ENCODE measurements at places on chromosomes 7 and 10.

GRCh38 chr10:26857991-26858706 is 2.6 kb downstream of the ABI1 start:
- DNase-seq: no peak

DNA sequence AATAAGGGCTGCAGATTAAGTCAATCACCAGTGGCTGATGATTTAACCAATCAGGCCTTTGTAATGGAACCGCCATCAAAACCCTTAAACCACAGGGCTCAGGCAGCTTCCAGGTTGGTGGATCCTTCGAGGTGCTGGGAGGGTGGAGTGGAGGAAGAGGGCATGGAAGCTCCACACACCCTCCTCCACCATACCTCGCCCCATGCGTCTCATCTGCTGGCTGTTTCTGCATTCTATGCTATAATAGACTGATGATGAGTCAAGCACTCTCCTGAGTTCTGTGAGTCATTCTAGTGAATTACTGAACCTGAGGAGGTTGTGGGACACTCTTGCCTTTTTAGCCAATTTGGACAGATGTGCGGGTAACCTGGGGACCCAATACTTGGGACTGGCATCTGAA is 43.9 kb downstream of the CHST15 start:
- DNase-seq: no peak

DNA sequence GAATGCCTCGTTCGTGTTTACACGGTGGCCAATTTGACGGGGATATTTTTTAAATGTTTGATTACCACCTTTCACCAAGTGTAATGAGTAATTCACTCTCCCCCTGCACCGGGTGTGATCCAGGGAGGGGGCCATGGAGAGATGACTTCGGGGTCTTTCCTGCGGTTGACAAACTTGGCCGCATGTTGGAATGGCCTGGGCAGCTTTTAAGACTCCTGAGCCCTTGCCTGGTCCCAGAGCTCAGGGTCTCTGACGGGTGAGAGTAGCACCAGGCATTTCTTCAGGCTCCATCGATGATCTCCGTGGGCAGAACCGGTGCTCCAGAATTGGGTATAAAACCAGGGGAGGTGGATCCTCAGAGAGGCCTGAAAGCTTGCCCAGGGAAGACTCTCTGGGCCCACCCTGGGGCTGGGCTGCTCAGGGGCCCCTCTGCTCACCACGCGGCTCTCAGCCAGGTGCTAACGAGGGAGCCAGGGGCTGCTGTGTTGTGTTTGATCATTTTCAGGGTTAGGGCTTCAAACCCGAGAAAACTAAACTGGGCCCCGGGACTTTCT is 882 bp downstream of the ZNF282 start:
- no peak for DNase-seq

DNA sequence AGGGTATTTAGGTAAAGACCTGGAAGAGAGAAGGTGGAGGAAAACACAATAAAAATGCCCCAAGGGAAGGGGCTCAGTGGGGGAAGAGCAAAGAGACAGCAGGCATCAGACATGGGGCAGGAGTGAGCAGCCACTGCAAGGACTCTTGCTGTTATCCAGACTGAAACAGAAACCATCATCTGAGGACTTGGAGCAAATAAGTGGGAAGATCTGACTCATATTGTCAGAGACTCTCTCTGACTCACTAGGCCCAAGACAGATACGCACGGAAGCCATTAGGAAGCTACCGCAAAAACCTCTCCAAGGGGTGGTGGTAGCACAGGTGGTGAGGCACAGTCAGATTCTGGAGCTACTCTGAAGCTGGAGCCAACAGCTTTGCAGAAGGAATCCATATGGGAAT is 110.7 kb downstream of the RNF32 start:
- DNase-seq: no peak

DNA sequence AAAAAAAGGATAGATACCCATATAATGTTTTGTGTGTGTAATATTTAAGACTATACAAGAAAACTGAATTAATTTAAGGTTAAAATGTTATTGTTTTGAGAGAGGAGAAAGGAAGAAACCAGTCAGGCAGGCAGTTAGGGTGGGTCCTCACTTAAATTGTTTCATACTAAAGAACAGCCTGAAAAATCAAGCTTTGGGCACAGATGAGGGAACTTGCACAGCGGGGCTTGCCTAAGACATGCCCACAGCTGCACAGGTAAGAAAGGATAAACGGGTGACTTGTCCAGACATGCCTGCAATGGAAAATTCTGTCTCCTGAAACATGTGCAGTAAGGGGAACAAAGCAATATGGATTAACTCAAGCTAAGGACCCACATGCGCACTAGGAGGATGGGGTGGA is 158.4 kb downstream of the BBS9 start:
- DNase-seq: no peak

DNA sequence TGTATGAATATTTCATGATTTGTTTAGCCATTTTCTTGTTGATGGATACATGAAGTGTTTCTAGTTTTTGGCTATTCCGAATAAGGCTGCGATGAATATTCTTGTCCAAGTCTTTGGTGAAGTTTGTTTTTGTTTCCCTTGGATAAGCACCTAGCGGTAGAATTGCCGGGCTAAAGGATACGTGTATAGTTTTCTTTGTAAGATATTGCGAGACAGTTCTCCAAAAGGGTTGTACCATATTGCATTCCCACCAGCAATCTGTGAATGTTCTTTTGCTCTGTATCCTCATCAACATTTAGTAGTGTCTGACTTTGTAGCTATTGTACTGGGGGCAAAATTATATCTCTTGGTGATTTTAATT is 142.6 kb downstream of the DOCK1 start:
- DNase-seq: no peak

GRCh38 chr10:44992070-44992731 is 8.5 kb upstream of the ZNF22 start:
- no peak for DNase-seq
